Sigmoid colon (tissue), 7 donors: ENCODE measurements at places on chromosomes 4 and X. TPM values are rescaled to one million over a fixed set of nuclear protein-coding genes. Genes with fewer than 3 reads are reported as not detected.

- no peak for DNase-seq
Measured at GRCh38 chr4:84956014-84956413, 10.5 kb downstream of the WDFY3 start.

GRCh38 chr4:126168484-126168883, 853.7 kb downstream of the FAT4 start:
- no peak for DNase-seq

GRCh38 chr4:128600996-128601871, 208.3 kb upstream of the JADE1 start:
- DNase-seq, result peak; percentile 86

- no peak for DNase-seq
Measured at GRCh38 chr4:121156822-121157769, 7.0 kb downstream of the TNIP3 start.

DNA sequence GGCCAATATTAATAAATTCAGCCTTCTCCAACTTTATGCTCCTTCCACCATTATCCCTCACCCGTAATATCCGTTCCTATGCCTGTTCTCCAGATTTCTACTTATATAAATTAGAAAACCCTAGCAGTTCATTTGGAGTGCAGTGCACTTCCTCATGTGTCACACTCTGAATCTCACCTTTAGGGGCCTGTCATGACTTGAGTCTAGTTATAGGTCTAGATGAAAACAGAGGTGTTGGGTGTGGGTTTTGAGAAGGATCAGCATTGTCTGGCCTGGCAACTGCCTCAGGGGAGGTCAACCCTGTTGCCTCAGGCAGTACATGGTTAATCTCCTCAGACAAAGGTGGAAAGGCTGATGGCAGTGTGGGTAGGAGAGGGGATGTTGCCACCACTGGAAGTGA, 876.8 kb downstream of the FAT4 start:
- DNase-seq, result no peak

DNA sequence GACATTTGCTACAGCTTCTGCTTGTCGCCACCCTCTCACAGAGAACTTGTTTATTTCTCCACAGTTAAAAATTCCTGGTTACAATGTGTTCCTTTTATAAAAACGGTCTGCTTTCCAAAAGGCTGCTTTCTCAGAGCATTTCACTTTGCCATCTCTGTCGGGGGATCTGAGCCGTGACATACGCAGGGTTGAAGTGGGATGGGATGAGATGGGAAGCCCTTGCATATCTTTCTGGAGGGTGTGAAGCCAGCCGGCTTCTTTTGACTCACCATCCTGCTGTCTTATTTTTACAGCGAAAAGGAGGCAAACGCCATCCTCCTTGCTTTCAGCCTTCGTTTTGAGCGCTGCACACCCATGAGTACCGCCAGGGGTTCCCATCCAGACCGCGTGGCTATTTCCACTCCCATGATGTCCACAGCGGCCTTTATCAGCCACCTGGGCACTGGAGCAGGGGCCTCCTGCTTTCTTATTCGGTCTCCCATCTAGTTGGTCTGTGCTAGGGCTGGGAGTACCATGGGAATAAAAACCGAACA, 99.8 kb upstream of the GATB start:
- DNase-seq, result no peak

DACH2 gene
- 0.27 TPM for total RNA-seq

DNA sequence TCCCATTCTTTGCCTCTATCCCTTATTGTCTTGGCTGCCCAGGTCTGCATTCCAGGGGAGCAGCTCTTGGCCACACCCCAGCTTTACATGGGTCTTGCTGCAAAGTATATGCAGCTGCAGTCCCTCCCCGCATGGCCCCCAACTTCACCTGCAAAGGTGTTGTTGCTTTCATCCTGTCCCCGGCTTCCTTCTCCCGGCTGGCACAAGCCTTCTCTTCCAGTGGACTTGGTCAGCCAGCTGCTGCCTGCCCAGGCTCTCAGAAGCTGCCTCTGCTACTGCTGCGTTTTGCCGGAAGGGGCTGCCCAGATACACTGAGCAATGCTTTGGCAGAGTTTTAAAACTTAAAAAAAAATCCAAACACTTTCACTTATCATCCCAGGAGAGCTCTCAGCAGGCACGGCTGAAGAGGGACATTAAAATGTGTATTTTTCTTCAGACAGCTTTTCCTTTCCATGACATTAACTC, 121.2 kb upstream of the PDLIM3 start:
- DNase-seq, result peak; percentile 90

PKD2 gene
- 92.6 TPM for total RNA-seq

GRCh38 chrX:129493643-129494042, 29.6 kb downstream of the SMARCA1 start:
- no peak for DNase-seq

CEP135 gene
- 4.3 TPM for total RNA-seq
